ENCODE measurements at places on chromosomes 12 and 14.

DNA sequence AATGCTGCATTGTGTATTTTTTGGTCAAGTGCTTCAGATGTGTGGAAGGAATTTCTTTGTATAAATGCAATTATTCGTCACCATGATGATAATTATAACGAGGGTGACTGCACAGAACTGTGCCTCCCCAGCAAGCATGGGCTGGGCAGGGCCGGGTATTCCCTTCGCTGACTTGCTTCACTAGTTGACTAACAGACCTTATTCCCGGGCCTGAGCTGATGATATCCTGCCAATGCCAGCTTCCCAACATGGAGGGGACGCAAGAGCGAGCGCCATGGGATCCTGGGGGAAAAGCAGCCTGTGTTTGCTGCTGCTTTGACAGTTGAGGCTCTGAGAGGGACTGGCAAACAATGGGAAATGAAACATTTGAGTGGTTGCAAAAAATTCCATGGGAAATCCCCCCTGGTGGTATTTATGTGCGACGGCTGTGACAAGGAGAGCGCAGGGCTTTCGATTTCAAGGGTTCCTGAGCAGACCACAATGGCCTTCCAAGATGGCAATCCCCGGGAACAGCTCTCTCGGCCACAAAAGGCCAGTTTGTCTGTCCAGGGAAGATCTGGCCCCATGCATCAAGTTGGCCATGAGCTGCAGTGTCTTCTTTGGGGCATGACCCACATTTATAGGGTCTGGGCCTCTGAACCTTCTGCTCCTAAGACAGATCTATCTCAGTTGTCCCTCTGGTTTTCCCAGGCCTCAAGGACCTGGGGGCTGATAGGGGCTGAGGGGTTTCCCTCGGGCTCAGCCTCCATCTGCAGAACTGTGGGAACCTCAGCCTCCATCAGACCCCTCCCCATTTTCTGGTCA, 21.9 kb upstream of the MAP1LC3B2 start:
- DNase-seq = no peak

- DNase-seq = no peak
Observed at GRCh38 chr12:3365463-3366411, 125.3 kb upstream of the PRMT8 start.

- DNase-seq = peak; percentile 75
Observed at GRCh38 chr12:71780237-71780822, 25.7 kb downstream of the RAB21 start.

DNA sequence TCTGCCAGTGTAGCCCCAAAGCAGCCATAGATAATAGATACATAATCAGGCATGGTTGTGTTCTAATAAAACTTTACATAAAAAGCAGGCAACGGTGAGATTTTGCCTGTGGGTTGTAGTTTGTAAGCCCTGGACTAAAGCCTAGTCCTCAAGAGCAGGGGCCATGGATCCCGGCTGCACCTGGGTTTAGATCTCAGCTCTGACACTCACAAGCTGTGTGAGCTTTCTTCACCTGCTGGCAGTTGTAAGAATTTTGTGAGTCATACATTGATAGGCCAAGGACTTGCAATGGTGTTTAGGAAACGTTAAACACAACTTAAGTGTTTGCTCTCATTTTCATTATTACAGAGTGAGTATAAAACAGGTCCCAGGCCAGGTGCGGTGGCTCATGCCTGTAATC, 395.8 kb upstream of the TBX3 start:
- DNase-seq = peak; percentile 13

DNA sequence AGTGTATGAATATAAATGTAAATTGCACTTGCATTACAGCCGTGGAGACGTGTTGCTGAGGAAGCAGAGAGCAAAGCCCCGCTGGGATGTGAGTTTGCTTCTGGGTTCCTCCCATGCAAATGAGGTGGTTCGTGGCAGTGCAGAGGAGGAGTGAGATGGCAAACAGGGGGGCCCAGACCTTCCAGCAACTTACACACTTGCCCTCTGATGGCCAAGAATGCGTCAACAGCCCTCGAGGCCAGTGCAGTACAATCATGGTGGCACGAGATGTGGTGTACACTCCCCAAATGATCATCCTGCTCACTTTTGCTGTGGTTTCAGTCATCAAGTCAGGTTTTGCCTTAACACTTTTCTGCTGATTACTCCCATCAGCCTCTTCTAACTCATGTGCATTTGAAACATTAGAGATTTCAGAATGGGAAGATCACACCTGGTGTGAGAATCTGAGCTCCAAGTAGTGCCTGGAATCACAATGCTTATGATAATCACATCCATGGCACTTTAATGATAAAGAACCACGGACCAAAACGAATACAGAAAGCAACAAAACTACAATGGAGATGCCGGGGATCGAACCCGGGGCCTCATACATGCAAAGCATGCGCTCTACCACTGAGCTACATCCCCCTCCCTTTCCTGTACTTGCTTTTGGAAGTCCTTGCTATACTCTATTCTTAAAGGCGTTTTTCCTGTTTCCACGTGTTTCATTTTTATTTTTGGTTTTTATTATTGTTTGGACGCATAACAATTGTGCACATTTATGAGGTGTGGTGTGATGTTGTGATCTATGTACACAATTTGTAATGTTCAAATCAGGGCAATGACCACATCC, 7.0 kb upstream of the UBC start:
- peak; percentile 73 for DNase-seq

- DNase-seq = peak; percentile 86
Observed at GRCh38 chr14:89849931-89850330, 104.6 kb downstream of the EFCAB11 start.

- no peak for DNase-seq
Observed at GRCh38 chr14:23041729-23042128, 283 bp upstream of the PSMB11 start.
